ENCODE measurements at places on chromosomes 7 and 10.

DNA sequence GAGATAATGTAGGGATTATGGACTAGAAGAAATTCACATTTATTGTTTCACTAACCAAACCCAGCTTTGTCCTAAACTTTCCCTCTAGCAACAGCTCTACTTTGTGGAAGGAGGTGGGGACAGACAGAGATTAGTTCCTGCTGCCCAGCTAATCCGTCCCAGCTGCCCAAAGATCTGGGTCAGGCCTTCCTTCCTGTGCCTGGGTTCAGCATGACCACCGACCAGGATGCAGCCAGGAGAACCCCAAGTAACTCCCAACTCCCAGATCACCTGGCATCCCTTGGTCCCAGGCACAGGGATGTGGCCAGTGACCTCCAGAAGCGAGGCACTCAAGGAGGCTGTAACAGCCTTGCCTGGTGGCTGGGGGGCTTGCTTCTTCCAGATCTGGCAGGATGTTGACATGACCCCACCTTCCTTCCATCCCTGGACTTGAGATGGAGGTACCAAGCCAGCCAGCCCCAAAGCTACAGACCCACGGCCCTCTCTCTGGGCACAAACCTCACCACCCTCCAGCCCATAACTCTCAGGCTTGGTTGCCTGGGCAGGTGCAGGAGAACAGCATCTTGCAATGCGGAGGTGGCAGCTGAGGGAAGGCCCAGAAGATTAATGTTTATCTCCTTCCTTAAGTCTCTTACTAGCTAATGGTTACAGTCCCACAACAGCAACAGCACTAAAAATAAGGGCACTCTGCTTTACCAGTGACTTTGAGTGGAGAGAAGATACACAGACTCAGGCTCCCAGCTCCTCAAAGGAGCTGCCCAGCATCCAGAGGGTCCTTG, 11.1 kb downstream of the CAMK2G start:
- DNase-seq, result no peak

DNA sequence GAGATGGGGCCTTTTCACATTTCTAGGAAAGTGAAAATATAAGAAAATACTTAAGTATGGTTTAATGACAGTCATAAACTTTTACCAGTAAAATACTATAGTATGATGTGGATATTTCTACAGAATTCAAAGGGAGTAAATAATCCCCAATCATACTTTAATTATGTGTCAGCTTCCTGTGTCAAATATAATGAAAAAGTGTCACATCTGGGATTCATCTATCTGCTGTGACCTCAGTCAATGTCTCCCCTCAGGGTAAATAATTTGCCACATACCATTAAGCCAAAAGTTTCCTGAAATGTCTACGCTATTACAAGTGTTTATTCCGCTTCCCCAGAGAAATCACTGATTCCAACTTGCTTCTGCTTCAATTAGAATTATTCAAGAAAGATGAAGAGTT, 110.5 kb downstream of the ITGA8 start:
- no peak for DNase-seq

- DNase-seq, result no peak
These were observed 279.2 kb downstream of the CXCL12 start for GRCh38 chr10:44105696-44106095.

DNA sequence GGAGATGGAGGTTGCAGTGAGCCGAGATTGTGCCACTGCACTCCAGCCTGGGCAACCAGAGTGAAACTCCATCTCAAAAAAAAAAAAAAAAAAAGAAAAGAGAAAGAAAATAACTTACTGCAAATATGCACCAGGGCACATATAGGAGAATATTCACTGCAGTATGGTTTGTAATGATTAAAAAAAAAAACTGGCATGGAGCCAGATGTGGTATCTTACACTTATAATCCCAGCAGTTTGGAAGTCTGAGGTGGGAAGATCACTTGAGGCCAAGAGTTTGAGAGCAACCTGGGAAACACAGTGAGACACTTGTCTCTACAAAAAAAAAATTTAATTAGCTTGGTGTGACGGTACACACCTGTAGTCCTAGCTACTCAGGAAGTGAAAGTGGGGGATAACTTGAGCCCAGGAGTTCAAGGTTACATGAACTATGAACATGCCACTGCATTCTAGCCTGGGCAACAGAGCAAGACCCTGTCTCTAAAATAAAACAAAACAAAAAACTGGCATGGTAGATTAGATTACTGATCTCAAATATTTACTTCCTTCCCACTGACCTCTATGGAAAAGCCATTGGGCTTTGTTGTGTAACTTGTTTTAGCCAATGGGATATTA, 85.6 kb downstream of the MICU1 start:
- no peak for DNase-seq

DNA sequence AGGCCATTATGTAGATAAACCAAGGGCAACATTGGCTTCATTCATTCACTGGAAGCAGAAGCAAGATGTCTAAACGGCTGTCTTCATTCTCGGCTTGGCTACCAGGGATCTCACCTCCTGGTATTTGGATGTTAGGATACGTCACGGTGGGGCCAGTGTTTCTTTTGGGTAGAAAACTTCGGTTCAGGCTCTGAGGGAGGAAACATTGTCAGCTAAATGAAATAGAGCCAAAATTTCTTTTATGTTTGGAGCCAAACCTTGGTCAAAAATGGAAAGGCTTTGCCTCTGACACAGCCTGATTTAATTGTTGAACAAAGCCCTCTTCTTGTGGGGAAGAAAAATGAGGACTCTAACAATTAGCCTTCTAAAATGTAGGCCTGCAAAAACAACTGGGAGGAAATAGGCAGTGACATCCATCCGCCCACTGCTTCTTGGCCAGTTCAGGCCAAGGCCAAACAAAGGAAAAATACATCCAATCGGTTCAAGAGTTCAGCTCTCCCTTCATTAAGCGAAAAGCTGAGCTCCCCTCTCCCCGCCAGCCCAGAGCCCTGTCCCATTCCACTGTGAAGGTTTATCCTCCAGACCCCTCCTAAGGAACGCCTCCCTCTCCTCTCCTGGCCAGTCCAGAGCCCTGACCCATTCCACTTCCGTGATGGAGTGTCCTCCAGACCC, 44.4 kb downstream of the PFKFB3 start:
- DNase-seq, result peak; percentile 52

GRCh38 chr10:83987216-83987615, 152.1 kb upstream of the GHITM start:
- no peak for DNase-seq

DNA sequence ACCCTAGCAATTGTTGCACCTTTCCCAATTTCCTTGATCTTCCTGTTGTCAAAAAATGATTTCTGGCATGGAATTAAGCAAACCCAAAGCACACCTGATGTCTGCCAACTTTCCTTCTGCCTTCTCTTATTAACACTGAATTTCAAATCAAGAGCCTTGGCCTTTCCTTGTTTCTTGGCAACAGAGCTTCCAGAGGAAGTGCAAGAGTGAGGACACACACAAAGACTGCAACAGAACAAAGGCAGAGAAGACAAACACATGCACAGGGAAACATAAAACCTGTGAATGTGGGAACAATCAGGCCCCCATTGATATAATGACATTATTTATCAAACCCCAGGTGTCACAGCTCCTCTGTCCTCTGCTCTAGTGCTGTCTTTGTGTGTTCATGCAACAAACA, 73.0 kb upstream of the IL6 start:
- no peak for DNase-seq

DNA sequence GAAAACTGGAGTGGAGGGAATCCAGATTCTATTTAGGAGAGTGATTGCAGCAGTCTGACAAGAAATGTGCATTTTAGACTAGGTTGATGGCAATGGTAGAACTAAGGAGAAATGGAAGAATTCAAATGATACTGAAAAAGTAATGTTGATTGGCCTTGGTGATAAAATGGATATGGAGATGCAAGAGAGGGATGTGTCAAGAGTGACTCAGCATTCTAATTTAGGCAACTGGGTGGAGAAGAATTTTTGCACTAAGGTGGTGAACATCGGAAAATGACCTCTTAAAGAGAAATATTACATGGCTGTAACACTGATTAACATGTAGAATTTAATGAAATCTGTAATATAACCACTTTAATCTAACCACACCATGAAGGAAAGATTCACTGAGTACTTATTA, 806.5 kb downstream of the PHTF2 start:
- DNase-seq, result no peak

DNA sequence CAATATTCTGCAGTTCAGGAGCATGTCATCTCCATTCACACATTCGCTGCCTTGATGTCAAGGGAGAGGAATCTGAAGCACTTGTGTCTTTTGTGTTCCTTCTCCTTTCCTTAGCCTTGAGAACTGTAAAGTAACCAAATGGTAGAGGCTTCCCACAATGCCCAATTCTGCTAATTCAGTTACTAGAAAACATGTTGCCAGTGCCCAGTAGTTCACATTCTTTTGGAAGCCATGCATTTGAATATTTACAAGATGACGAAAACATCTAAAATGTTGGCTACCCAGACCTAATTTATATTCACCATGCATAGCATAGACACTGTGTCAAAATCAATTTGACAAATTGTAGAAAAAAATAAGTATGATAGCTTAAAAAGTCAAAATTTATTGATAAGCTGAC, 852.7 kb upstream of the PHF14 start:
- DNase-seq, result no peak

DNA sequence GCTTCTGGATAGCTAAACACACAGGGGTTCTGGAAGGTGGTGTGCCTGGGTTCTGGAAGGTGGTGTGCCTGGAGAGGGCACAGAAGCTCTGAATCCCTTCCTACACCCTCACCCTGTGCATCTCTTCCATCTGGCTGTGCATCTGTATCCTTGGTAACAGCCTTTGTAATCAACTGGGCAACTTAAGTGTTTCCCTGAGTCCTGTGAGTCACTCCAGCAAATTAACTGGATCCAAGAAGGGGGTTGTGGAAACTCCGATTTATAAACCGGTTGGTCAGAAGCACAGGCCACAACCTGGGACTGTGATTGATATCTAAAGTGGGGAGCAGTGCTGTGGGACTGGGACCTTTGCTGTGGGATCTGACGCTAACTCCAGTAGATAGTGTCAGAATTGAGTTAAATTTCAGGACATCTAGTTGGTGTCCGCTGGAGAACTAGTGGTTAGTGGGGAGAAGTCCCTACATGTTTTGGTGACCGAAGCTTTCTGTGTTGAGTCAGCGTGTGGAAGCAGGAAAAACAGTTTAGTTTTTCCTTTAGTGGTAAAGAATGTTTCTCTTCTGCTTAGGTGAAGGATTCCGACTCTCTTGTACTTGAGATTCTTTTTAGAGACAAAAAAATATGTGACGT, 228.1 kb downstream of the BMPER start:
- DNase-seq, result no peak
